ENCODE measurements at places on chromosomes 12 and 14.

DNA sequence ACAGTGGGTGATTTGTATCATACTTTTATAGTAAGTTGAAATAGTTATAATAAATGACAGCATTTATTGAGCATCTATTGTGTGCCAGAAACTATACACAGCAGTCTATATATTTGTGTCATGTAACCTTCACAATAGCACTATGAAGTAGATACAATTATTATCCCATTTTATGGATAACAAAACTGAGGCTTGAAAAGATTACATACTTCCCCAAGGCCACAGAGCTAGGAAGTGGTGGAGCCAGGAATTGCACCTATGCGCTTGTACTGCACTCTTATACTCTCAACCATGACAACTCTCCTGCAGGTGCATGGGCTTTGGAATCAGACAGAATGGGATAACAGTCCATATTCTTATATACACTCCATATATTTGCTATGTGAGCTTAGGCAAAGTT lies 110.6 kb upstream of the SOX5 start:
- DNase-seq: no peak

DNA sequence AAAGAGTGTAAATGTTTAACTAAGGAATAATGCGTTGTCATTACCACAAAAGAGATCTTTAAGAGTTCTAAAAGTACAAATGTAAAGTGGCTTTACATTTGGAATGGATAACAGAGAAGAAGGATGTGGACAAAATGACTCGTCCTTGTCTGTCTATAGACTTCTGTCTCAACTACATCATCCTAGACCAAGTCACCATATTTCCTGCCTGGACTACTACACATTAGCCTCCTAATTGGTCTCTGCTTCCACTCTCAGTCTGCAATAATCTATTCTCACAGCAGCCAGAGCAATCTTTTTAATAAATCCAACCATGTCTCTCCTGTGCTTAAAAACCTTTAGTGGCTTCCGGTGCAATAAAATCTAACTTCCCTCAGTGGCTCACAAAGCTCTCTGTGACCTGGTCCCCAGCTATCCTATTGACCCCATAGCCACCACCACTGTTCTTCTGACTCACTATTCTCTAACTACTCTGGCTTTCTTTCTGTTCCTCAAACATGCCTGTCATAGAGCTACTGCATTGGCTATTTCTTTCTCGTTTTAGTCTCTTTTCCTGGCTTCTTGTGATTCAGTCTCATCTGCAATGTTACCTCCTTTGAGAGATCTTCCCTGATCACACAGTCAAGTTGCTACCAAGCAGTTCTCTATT lies 91.1 kb downstream of the MYF5 start:
- no peak for DNase-seq

DNA sequence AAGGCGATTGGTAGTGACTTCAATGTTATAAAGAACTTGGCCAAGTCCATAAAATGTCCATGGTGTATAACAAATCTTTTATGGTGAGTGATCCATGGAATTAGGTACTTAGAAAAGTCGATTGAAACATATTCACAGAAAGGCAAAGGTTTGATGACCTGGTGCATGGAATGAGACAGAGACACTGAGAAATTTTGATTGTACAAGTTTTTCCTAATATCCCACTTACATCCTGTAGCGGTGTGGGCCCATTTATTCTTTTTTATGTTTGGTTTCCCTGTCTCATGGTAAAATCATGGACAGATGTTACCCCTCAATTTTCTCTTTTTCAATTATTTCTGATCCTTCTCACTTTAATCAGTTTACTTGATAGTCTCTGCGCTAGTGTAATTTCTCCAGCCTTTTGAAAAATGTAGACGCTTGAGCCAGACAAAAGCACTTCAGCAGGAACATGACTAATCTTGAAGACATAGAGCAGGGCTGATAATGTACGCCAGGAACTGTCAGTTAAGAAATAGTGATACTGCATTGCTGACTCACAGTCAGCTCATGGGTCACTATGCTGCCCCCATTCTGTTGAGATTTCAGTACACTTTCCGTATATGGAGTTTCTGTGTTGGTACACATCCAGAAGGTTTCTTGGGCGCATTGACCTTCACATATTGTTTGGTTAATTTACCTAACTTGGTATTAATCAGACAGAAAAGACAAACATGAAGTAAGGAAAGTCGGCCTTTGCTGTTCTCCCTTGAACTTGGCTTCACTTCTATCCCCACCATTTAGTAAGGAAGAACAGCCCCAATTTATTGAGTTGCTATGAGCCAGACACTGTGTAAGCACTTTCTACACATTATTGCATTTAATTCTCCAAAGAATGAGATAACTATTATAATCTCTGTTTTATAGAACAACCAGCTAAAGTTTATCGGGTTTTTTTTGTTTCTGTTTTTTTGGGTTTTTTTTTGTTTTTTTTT lies 841.7 kb downstream of the DIO2 start:
- DNase-seq: no peak

DNA sequence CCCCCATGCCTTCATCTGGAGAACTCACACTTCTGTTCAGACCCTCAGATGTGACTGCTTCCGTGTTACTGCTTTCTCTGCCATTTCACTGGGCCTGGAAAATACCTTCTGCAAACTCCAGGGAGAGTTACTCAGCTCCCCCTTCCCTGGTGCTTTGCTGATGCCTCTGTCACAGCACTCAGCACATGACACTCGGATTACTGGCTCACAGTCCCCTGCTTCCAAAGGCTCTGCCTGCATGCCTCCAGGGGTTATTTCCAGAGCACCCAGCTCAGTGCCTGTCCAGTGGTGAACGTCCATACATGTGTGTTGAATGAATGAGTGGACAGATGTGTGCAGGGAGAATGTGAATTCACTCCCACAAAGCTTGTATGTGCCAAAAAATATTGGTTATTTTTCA lies 237.2 kb upstream of the FKBP4 start:
- no peak for DNase-seq

DNA sequence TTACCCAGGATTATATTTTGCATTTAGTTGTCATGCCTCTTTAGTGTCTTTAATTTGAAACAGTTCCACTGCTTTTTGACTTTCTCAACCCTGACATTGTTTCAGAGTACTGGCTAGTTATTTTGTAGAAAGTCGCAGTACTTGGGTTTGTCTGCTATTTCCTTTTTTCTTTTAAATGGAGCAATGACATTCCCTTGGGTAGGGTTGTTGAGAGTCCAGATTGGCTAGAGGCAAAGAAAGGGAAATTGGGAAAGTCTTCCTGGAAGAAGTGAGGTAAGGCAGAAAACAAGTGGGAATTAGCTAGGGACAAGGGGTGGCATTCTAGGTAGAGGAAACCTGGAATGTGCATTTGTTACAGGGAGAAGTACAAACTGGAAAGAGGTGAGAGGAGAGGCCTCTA lies 245.9 kb downstream of the EMP1 start:
- no peak for DNase-seq

- DNase-seq: peak; percentile 25
Observed at GRCh38 chr12:20704860-20705259, 9.7 kb downstream of the SLCO1C1 start.

DNA sequence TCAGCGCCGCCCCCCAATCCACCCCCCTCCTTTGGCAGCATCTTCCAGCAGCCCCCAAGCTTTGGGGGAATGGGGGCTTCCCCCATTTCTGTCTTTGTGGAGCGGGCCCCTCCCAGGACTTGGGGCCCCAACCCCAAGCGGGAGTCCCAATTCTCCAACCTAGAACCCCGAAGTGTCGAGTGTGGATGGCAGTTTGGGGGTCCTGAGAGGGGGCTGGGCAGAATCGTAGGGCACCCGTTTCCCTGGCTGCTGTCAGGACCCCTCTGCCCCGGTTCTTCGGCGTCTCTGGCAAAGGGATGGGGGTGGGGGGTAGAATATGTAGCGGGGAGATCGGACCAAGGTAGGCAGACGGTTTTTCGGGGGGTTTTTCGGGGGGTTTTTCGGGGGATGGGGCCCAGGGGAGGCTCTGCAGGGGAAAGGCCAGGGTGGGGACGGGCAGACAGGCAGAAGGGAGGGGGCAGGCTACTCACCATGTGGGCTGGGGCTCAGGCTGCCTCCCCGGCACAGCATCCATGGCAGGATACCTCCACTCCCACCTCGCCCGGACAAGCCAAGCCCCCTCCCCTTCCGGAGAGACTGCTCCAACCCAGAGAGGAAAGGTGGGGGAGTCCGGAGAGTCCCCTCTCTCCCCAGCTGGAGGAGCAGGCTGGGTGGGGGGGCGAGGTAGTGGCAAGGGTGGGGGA lies 739 bp downstream of the JPH4 start:
- DNase-seq: no peak

DNA sequence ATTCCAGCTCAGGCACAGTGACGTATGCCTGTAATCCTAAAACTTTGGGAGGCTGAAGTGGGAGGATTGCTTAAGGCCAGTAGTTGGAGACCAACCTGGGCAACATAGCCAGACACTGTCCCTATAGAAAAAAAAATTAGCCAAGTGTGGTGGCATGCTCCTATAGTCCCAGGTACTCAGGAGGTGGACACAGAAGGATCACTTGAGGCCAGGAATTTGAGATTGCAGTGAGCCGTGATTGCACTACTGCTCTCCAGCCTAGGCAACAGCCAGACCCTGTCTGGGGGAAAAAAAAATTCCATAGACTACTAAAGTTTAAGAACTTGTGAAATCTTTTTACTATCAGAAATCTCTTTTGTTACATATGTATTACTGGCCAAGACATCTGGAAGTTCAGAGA lies 6.6 kb downstream of the FAM177A1 start:
- no peak for DNase-seq

GRCh38 chr14:75409316-75410205 lies 18.3 kb upstream of the JDP2 start:
- DNase-seq: no peak

- DNase-seq: no peak
Observed at GRCh38 chr12:31298922-31299321, 27.0 kb downstream of the SINHCAF start.

- DNase-seq: no peak
Observed at GRCh38 chr12:60805364-60805763, 1209.5 kb downstream of the SLC16A7 start.

GRCh38 chr14:22026527-22026926 lies 352.9 kb upstream of the OR4E1 start:
- DNase-seq: no peak

DNA sequence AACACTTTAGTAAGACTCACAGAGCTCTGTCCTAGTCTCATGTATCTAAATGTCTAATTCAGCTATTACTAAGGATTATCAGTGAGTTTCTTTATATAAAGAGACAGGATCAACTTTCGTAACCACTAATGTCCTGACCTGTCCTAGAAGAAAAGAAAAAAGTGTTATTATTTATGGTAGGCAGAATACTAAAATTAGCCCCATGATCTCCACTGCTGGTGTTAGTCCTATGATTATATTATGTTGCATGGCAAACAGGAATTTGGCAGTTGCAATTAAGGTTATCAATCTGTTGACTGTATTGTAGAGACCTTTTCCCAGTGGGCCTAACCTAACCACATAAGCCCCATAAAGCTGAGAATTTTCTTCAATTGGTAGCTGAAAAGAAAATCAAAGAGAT lies 132.9 kb upstream of the DIO2 start:
- DNase-seq: no peak

DNA sequence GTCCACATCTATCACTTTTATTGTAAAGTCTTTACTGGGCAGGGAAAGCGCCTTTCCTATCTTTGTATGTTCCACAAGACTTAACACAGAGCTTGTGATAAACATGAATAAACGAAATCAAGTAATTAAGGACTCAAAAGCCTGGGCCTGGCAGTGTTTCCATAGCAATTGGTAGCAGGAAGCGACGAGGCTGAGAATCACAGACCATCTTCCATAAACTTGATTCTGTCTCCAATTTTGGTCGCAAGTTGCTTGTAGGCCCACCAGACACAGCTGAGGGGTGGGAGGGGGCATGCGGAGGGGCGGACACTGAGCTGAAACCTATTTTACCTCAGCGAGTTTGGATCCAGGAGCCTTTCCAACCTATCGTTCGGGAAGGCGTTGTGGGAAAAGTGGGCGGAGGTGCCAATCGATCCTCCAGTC lies 302 bp downstream of the CCDC38 start:
- no peak for DNase-seq

DNA sequence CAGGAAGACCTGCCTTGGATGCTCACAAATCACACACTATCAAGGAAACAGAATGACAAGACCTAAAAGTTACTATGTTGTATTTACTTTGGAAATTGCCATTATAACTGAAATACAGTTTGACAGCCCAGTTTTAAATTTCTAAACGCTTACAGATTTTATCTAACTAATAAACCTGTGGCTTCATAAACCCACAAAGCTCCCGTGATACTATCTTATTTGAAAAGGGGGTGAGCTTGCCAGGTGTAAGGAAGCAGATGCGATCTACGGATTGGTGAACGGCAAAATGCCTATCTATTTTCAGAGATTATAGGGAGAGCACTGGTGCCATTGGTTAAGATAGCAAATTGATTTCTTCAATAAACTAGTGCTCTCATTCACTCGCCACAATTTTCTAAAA lies 485.5 kb downstream of the BCAT1 start:
- no peak for DNase-seq

DNA sequence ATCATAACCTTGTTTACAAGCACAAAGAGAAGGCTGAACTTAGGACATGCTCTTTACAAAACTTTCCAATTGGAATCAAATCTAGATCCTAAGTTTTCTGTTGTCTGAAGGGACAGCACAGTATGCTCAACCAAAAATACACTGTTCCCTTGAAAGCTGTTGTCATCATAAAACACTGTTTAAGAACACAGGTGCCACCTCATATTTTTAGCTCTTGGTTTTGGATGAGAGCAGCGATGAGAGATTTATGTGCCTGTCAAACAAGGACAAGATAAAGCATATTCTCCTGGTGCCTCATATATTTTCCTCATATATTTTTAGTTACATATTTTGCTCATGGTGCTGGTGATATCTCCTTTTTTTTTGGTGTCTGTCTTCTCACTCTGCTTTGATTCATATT lies 788.4 kb downstream of the AACS start:
- no peak for DNase-seq

GRCh38 chr14:21070083-21070609 lies at the start of gene ARHGEF40:
TSS of gene ARHGEF40 (plus strand) at chr14:21070304. CDS start at chr14:21070397, 93 bp downstream.
- peak; percentile 44 for DNase-seq

DNA sequence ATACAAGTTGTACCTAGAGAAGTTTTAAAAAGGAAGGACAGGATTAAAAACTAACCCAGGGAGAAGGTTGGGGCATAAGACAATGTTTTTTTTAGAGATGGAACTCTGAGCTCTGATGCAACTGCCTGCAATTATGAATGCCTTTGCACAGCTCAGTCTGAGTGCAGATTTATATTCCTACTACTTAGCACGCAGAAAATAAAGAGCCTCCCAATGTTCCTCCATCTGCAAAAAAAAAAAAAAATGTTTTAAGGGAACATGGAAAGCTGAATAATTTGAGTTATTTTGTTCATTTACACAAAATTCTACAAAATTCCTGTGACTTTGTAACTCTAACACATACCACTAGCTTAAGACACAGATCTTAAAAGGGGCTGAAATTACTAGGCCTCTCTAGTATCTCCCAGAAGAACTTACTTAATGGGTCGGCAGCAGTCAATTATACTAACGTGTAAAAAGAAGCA lies 15.7 kb downstream of the CLIP1 start:
- no peak for DNase-seq

DNA sequence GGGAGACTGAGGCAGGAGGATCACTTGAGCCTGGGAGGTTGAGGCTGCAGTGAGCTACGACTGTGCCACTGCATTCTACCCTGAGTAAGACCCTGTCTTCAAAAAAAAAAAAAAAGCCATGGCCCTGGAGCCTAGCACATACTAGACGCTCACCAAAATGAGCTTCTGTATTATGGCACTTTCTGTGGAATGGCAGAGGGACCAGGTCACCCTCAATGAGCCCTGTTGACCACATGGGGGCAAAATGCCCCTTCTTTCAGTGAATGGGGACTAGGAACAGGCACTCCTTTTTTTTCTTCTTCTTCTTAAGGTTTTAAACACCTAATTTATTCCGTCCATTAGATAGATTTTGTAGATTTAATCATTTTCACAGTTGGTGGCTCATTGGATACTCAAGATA lies 50.5 kb downstream of the FAM222A start:
- no peak for DNase-seq

GRCh38 chr12:89309815-89310214 lies 42.5 kb downstream of the DUSP6 start:
- no peak for DNase-seq

Measured in lung microvascular endothelial cell (primary cell).